ENCODE measurements at places on chromosomes 1 and 21. TPM values are rescaled to one million over a fixed set of nuclear protein-coding genes. Genes with fewer than 3 reads are reported as not detected.

Gene OLFML3
- total RNA-seq: 64.6 TPM

Gene SPRR1A
- not detected for total RNA-seq

Gene PGD
- 109 TPM for total RNA-seq

Gene SMYD3
- 26.9 TPM for total RNA-seq

Gene AIM2
- total RNA-seq: not detected

DNA sequence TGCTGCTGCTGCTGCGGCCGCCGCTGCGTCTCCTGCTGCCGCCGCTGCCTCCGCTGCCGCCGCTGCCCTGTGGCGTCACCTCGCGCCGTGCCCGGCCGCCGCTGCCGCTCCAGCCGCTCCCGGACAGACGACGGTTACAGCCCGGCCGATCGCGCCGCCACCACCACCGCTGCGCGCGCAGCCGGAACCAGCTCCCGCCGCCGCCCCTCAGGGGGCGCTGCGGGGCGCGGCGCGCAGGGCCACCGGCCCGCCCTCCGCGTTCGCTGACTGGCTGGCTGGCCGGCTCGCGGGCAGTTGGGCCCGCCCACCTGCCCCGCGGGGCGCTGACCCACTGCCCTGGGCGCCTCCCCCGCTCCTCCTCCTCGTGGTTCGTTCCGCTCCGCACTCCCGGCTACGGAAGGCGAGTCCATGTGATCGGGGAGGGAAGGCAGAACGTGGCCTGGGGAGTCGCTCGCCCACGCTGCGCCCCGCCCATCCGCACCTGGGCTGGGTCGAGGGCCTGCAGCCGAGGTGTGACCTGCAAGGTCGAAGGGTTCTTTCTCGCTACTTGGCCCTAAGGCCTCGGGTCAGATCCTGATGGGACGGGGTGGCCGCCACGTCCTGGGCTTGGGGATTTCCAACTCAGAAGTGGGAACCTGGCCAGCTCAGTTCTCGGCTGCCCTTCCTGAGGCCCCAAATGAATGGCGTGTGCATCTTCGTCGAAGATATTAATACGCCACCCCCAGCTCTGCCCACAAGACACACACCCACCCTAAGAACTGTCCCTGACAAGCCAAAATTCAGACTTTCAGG is at the start of gene PTP4A2:
PTP4A2 (minus strand) TSS at position 185 of the 792 bp plus-strand sequence. CDS start 19,303 bp downstream, outside the sequence.
- ATAC-seq: peak; percentile 95

DNA sequence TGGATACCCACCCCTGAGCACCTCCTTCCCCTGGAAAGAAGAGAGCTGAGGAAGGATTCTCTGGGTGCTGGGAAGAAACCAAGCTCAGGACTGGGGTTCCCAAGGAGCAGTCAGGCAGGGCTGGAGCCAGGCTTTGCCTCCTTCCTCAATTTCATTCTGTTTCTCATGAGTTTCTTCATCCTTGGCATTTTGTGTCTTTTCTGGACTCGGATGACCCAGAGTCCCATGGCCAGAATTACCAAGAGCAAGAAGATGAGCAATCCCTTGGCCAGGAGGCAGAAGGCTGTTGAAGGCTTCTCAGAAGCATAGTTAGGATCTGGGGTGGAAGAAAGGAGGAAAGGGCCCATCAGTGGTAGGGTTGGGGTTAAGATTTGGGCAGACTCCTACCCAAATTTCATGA is 2.5 kb downstream of the SLAMF9 start:
- peak; percentile 68 for ATAC-seq

- no peak for ATAC-seq
These were observed 7.5 kb upstream of the LEPR start for GRCh38 chr1:65412984-65413375.

- ATAC-seq: peak; percentile 87
These were observed 11.9 kb downstream of the PIGV start for GRCh38 chr1:26799479-26800142.

All from gastroesophageal sphincter (tissue), 4 donors.